ENCODE measurements at places on chromosomes 6 and 20.

- no peak for DNase-seq
These were observed 405.8 kb upstream of the FKBP1C start for GRCh38 chr6:62805431-62805830.

DNA sequence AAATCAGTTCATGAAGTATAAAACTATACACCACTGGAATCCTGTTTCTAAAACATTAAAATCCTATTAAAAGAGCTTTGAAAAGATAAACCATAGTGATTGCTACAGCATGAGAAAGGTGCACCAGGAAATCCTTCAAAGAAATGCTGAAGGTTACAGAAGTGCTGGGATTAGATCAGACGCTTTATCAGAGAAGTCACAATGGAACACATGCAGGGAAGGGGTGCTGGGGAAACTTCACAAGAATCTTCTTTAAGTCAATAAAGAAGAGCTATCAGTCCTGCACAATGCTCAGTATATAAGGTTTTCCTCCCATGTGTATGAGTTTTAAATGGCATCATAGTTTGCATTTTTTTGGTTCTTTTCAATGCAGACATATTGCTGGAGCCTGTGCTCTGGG lies 137.7 kb upstream of the SLC22A16 start:
- DNase-seq, result no peak

- DNase-seq, result no peak
These were observed 14.1 kb upstream of the EMILIN3 start for GRCh38 chr20:41380551-41381193.

DNA sequence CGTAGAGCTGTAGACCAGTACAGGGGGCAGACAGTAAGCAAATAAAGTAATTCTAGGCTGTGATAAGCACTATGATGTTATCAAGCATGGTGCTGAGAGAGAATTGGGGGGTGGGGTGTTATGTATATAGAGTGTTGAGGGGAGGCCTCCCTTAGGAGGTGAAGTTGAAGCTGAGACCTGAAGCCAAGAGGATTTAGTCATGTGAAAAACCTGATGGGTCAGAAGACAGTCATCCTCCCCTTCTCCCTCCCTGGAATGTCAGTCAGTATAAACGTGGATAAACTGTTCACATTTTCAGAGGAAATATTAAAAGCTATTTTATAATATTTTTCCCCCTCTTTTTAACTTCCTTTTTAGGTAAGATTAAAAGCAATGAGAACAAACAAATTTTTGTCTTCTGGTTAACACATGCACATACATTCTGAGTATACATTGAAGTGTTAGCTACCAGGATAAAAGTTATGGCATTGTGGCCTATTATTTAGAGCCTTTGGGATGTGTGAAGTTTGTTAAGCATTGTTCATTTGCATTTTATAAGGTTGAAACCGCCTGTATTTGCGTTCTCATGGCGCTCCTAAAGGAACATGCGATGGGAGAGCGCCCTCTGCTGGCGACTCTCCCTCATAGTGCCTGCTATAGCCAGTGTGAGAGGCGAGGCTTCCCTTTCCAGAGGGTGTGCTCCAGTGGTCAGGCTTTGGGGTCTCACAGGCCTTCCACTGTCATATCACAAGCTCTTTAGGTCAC lies 35.4 kb upstream of the MAPK13 start:
- DNase-seq, result peak; percentile 14

- peak; percentile 51 for DNase-seq
These were observed 34.5 kb downstream of the SHLD1 start for GRCh38 chr20:5784735-5785134.

Measured in NCI-H2029 treated with DMSO at 0.1 percent for 48 hours (cell line).